Aorta (tissue), 5 donors: ENCODE measurements at places on chromosomes 16 and 17. TPM values are rescaled to one million over a fixed set of nuclear protein-coding genes. Genes with fewer than 3 reads are reported as not detected.

- DNase-seq = no peak
Measured at GRCh38 chr17:5976251-5976650, 93.9 kb upstream of the WSCD1 start.

DNA sequence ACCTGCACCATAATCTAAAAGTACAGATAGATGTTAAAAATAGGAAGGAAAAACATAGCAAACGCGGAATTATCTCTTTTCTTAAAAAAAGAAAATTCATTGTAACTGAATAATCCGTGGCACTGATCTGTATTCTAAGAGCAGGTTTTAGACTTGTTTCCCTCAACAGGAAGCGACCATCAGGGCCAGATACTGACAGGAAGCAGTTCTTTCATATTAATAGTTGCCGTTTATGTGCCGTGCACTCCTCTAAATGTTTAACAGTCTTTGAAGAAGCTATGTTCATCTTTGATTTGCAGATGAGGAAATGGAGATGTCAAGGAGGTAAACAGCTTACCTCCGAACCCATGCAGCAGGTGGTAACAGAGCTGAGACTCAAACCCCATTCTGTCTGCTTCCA, 23.6 kb downstream of the DYNLRB2 start:
- no peak for DNase-seq

DNA sequence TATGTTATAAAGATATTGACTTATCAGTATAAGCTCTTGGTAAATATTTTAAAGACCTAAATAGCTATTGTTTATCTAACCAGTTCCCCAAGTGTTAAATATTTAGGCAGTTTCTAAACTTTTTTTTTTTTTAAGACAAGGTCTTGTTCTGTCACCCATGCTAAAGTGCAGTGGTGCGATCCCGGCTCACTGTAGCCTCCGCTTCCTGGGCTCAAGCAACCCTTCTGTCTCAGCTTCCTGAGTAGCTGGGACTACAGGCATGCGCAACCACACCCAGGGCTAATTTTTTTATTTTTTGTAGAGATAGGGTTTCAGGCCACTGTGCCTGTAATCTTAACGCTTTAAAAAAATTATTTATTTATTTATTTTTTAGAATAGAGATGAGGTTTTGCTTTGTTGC, 43.5 kb downstream of the SNX29 start:
- DNase-seq = no peak

DNA sequence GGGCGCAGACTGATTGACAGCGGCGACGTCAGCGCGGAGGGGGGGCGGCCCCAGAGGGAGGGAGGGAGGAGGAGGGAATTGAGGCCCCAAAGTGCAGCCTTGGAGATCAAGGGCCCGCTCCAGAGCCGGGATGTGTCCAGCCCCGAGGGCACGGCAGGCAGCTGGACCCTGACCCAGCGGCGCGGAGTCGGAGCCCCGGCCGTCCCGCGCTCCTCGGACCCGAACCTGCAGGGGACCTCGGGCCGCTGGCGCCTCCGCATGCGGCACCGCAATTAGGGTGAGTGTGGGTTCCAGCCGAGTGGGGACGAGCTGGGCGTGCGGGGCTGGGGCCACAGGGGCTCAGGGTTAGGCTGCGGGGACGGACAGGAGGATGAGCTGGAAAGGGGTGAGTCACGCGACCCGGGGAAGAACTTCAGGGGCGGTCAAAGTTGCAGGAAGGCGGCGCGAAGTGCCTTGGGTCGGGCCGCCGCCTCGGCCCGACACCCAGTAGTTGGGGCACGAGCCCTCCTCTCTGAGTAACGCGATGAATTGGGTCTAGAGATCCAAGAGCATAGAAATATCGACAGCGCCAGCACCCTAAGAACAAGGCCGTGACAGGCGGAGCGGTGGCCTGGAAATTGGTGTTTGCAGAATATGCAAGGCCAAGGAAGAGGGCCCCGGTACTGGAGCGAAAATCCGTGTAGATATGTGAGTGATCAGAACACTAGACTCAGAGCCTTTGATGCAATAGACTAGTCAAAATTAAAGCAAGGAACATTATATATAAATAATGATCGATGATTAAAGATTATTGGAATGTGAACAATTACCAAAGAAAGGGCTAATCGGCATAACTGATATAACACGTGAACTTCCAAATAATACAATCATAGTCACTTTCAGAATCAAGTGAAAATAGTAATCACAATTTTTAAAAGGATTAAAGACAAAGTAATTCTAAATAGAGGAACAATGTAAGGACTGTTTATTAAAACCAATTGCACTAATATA, at the start of gene TBX4:
Gene TBX4 (plus strand): TSS at position 122 of the 990 bp plus-strand sequence. CDS start 4,069 bp downstream, outside the sequence.
- DNase-seq = no peak

DNA sequence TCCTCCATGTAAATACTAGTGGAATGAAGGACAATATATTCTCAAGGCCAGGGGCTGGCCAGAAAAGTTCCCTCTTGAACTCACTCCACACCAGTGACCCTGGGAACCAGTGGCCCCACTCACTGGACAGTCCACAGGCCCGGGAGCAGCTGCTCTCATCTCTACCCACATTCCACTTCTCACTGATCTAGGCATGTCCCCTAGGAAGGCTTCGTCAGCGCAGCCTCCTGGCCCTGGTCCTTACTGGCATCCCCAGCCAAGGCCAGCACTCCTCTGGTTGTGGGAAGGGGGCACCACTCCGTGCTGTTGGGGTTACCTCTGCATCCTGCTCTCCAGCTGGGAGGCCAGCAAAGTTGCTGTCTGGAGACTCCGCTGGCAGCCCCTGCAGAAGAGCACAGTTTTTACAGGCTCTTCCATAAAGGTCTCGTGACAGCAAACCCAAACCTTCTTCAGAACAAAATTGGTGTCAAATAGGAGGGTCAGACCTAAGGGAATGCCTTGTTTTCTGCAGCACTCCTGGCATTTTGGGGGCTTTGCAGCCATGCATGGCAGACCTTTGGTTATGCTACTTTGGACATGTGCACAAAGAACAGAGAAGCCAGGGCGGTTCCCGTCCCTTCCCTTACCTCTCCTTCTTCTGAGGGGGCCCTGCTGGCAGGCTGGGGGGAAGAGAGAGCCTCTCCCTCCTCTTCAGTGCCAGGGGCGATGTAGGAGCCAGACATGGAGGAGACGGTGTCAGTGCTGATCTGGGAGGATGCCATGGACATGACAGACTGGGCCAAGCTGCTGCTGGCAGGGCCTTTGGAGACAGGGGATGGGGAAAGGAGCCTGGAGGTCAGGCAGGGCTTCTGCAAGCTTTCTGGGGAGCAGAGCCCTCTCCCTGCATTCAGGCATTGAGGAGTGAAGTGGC, 14.1 kb upstream of the FOXJ1 start:
- DNase-seq = no peak

DNA sequence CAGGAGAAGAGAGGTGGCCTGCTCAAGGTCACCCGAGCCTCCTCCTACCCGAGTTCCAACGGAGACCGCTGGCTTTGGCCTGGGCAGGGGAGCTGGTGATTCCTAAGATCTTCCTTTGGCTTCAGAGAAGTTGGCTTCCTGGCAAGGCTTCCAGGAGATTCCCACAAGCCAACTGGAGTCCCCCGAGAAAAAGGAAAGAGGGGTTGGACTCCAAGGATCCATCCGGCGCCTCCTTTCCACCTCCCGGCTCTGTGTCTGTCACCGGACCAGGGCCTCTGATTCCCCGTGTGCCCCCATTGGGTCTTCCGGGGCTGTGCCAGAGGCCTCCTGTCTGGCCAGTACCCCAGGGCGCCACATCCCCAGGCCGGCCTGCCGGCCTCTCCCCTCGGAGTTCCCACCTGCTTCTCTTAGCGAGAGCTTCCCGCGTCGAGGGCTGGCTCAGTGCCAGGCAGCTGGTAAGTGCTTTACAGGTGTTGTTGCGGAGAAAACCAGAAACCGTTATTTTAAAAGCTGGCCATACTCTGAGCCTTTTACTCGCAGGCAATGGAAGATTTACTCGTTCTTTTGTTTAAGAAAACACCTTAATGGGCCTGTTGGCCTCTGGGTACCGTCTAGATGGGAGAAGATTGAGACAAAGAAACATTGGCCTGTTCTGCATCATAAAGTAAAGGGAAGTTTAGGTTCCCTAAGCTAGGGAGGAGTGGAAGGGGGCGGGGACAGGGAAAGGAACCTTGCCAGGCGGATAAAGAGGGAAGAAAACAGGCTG, 258.4 kb upstream of the SDK2 start:
- DNase-seq = peak; percentile 57

DNA sequence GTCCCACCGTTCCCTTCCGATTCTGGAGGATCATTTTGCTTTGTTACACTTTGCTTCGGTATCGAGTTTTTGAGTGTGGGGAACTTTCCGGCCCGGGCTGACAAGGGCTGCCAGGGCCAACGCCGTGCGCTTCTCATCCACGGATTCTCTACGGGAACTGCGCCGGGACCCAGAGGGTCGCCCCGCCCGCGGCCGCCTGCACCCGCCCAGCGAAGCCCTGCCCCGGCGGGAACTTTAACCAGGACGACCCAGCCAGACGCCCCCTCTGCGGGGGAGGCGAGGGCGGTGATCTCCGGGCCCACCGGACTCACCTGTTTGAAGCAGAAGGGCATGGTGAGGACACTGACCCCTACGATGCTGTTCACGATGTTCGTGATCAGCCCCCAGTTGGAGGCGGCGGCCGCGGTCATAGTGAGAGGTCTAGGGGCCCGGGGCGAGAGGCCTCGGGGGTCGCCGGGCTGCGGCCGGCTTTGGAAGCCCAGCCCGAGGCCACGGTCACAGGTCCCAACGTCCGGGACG, 536 bp downstream of the SLC38A10 start:
- no peak for DNase-seq

- DNase-seq = peak; percentile 69
Measured at GRCh38 chr17:82097184-82097918, 685 bp downstream of the FASN start.

DNA sequence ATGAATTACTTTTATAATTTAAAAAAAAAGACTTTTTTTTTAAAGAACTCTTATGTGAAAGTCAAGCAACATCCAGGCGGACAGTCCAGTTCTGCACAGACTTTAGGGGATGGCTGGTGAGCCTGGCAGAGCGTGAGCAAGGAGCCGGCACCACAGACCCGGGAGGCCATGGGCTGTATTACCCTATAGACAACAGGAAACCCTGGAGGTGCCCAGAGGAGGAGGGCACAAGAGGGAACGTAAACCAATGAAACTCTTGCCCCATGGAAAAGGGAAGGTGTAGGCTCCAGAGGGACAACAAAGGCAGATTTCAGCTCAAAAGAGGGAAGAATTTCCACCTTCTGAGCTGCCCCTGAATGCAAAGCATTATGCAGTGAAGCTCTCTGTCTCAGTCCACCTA, 25.5 kb upstream of the RPH3AL start:
- DNase-seq = no peak

- no peak for DNase-seq
Measured at GRCh38 chr16:55297910-55298479, 26.0 kb upstream of the IRX6 start.

- no peak for DNase-seq
Measured at GRCh38 chr16:67694611-67695010, 24.5 kb downstream of the GFOD2 start.

DNA sequence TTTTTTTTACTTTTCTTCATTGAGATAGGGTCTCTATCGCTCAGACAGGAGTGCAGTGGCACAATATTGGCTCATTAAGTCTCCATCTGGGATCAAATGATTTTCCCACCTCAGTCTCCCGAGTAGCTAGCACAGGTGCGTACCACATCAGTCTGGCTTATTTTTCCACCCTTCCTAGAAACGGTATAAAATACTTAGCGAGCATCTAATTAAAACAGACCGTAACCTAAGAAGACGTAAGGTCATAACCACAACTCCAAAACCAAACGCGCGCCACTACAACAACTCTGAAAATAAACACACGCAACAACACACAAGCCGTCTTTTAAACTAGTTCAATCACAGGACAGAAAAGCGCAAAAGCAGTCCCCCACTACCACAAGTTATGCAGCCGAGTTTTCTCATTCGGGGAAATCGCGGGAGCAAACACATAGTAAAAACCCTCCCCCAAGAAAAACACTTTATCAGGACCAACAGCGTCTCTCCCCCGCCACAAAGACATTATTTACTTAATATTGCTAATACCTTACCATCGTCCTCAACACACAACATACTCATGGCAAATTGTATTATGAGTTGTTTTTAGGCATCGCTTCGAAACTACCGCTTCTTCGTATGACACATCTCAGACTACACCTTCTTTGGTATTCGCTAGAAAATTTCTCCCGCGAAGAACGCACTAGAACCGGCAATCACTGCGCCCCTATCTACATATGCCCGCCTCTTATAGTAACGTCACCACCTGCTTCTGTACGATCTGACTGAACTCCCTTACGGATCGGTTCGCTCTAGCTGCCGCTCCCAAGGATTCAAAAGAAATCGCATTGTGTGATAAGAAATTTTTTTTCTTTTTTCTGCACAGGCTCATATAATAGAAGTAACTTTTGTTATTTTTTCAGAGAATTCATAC, 32.8 kb downstream of the TEX14 start:
- no peak for DNase-seq

DNA sequence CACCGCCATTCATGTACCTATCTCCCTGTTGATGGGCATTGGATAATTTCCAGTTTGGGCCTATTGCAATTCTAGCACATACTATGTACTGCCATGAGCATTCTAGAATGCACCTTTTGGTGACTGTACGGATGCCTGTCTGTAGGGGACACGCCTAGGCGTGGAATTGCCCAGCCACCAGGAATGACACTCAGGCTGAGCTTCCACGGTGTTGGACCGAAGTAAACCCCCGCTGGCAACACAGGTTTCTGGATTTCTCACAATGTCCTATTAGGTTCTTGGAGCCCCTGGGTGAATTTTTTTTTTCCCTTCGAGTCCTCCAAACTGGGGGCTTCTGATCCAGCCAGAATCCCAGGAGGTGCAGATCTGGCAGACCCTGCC, 146.6 kb downstream of the IRF8 start:
- DNase-seq = no peak

Gene MEOX1
- total RNA-seq = 32.9 TPM

Gene CCDC154
- 2.0 TPM for total RNA-seq

Gene XYLT1
- total RNA-seq = 15.0 TPM

Gene PROCA1
- 6.6 TPM for total RNA-seq

Gene PLA2G15
- total RNA-seq = 13.6 TPM

Gene KCNJ2
- 3.1 TPM for total RNA-seq

Gene LGALS9B
- total RNA-seq = not detected

Gene TNRC6C
- 62.2 TPM for total RNA-seq

Gene FBXW10B
- 1.7 TPM for total RNA-seq

Gene SUMO2
- total RNA-seq = 280 TPM

Gene CMTM1
- total RNA-seq = 1.7 TPM

Gene MRM1
- 3.6 TPM for total RNA-seq

Gene CACNA1H
- 17.8 TPM for total RNA-seq

Gene RASL10B
- total RNA-seq = 1.3 TPM
